ENCODE measurements at places on chromosomes 2 and 18.

DNA sequence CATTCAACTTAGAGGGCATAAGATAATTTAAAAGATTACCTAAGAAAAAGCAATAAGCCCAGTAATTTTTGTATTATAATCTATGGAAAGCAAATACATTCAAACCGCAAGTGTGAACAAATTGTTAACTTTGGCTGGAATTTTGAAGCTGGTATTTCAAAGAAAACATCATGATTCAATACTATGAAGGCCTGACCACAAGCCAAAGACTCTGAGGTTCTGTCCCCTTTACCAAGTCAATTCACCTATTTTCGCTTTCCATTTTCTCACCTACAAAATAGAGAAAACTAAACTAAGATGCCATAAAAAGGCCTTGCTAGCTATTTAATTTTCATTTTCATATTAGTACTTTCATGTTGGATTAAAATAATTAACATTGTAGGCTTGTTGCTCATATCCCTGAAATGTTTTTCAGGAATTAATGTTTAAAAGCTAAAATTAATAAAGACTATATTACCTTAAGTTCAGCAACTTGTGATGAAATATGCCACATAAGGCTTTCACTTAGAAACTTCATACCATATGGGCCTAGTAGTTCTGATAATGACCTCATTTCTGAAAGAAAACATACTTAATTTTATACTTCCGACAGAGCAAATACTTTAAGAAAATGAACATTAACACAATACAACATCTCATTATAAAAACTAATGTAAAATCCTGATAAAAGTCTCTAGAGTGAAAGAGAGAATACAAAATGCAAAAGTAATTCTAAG is 85.7 kb upstream of the FRZB start:
- DNase-seq = no peak

DNA sequence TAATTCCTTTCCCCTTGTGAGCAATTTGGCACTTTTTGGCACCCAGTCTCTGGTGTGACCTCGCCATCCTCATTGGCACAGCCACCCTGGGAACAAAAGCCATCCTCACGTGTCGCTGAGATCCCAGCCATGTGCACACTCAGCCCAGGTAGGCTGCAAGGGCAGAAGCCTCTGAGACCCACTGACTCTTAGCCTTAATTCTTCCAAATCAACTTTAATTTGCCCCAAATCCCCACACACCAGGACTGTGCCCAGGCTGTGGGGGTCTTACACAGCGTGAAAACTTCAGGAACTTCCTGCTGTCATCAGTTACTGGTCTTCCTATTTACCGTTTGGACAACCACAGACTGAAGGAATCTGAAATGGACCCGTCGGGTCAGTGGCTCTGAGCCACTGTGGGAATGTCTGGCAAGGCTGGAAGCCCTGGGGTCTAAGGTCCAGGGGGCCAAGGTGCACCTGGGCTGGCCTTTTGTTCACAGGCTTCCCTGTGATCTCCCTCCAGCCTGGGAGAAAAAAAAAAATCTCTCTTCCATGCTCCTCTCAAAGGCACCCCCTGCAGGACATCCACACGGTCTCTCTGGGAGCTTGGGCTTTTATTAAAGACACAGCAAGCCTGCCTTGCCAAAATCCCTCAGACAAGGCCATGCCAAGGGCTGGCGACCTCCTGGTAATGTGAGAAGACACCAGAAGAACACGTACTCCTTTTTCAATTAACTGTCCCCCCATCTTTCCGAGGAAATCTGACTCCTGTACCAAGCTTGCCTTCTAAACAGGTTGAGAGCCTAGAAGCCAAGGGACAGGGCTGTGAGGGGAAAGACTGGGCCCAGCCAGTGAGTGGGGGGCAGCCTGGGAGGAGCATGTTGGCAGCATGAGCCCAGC is 42.1 kb upstream of the LAPTM4A start:
- DNase-seq = no peak

DNA sequence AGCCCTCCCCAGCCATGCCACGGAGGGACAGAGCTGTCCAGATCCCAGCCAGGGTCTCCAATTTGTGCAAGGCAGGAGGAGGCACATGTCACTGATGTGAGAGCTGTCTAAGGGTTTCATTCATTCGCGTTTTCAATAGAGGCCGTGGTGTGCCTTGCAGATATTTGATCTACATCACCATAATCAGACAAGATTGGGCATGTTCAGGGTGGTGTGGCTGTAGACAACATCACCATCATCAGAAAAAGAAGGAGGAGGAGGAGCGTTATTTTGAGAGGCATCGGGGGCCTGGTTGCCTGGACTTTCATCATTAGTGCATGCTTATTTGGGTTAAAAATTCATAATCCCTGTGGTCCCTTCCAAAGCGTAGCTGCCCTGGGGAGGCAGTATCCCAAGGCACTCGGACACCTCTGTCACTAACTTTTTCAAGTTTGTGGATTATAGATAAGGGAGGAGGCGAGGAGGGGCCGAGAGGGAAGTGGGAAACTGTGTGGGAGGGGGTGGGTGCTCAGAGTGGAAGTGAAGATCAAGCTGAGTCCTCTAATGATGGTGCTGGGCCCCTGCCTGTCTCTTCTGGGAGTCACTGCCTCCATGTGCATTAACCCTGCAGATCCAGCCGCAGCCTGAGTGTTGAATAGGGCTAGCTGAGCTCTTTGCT is 194.1 kb downstream of the CTIF start:
- DNase-seq = no peak

DNA sequence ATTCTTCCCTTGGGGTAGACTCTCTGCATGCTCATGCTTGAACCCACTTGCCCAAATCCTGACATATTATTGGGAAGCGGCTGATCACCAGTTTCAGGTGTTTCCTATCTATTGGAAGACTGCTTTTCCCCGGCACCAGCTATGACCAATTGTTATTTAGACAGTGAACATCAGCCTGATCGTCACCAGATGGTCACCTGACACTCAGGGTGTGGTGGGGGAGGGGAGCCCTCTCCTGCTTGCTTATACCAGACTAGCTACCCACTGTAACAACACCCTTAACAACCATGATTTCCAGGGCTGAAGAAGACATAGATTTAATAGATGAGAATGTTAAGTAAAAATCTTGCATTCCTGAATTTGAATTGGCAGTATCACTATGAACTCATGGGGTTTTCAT is 44.3 kb downstream of the RBM43 start:
- no peak for DNase-seq

DNA sequence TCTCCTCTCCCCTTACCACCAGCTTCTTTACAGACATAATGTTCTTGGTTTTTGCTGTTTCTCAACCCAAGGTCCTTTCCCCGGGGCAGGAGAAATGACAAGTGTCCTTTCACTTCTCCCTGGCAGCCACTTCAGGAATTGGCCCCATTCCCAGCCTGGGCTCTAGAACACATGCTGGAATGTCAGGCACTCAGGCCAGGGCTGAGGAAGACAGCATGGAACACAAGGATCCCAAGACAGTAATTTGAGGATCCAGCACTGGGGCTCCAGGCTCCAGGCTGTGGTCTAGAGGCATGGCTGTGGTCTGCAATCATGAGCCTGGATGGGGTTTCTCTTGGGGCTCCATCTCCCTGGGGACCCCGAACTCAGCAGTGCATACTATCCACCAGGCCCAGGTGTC is 201.4 kb downstream of the CELF4 start:
- no peak for DNase-seq

- no peak for DNase-seq
These were observed 79.6 kb downstream of the DNER start for GRCh38 chr2:229634601-229635370.

- no peak for DNase-seq
These were observed 246.2 kb downstream of the NEDD4L start for GRCh38 chr18:58290116-58290695.

GRCh38 chr2:5914811-5915611 is 222.8 kb downstream of the SOX11 start:
- no peak for DNase-seq

DNA sequence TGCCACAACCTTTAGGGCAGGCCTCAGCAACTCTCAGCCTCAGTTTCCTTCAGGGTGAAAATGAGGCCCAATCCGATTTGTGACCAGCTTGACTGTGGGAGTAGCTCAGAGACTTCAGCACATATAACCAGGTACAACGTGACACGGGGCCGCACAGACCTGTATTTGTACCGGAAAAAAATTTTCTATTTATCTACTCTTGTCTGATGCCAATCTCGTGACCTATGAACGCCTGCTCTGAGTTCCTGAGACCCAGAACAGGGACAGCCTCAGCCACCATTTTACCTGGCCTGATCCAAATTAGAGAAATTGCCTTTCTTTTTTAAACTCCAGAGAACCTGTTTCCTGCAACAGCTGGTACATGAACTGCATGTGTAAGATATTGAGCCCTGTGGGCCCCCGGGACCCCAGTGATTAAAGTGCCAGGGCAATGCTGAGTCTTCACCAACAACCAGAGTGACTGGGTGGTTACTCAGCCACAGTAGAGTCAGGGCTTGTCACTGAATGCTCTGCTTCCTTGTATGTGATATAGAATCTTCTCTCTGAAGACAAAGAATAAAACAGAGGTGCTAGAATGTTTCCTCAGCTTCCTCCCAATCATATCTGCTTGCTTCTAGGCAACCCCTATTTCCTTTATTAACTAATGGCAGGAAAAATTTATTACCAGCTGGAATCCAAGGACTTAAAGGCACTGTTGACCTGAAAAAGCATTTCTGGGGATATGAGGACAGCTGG is 47.8 kb upstream of the FZD7 start:
- DNase-seq = no peak

All from SIG-M5 (cell line).